CD4-positive, alpha-beta T cell treated with Interleukin-6 for 4 hours (primary cell): ENCODE measurements at places on chromosomes 3 and 15.
A peak's percentile ranks its signal among the peaks of the same experiment; 100 is the strongest.

- no peak for DNase-seq
These were observed 530.0 kb downstream of the MECOM start for GRCh38 chr3:169133178-169134161.

- DNase-seq = no peak
These were observed 59.0 kb upstream of the SPPL2A start for GRCh38 chr15:50824514-50824913.

DNA sequence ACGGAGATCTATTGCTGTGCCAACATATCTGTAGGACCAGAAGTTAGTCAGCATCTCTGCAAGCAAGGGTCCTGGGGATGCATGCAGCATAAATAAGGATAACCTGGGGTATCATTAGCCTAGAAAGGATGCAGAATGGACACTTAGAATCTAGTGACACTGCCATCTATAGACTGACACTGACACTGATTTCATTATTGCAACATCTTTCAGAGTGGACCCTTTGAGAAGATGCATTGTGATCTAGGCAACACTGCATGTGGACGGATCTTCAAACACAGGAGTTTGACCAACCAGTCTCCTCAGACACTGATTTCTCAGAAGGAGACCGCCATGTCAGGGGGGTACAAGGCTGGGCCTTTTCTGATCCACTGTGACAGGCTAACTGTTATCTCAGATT, 52.4 kb downstream of the SCN10A start:
- DNase-seq = no peak

DNA sequence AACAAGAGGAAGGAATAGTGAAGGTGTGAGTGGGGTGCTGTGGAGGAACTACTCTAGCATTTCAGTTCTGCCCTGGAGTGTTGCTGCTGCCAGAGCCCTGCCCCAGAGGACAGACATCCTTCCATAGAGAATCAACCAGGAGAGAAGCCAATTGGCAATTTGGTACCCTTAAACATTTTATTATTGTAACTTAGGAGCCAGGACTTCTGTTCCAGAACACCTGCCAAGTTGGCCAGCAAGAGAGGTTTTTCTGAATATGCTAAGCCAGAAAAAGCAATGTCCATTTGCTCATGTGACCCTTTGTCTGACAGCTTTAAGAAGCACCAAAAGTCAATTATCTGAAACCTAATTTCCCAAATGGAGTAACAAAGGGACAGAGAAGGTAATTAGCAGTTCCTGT, 264.9 kb downstream of the MEX3B start:
- DNase-seq = no peak

GRCh38 chr15:98794211-98794610, 145.9 kb downstream of the IGF1R start:
- DNase-seq = no peak

- peak; percentile 52 for DNase-seq
These were observed 792 bp downstream of the ATP13A3 start for GRCh38 chr3:194485881-194486539.

DNA sequence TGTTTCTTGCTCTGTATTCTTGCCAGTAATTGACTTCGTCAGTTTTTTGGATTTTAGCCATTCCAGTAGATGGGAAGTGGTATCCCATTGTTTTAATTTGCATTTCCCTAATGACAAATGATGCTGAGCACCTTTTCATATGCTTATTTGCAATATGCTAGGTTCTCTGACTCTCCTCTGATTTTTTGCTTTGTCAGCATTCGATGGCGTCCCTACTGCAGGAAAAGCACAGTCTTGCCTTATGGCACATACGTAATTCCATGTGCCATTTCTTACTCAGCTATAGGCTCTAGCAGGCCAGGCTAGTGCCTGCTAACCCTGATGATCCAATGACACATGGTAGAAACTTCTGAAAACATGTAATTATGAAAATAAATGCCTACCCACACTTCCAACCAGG, 239.2 kb upstream of the ATP10A start:
- DNase-seq = no peak

GRCh38 chr3:186841620-186842019, 890 bp upstream of the ADIPOQ start:
- DNase-seq = no peak

DNA sequence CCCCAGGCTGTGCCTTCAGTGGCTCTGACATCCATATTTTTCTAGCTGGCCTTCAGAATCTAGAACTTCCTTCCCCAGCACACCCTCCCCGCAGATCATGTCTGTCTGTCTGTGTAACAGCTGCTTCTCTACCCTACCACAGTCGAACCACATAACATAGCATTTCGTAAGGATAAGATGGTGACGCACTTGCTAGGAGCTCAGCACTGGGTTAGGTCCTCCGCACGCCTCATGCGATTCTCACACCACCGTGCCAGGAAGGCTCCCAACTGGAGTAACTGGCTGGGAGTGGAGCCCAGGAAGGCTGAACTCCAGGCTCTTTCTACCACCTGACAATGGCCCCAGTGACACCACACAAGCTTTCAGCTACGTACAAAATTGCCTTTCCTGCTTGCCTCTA, 168.6 kb downstream of the STT3B start:
- no peak for DNase-seq

- DNase-seq = peak; percentile 18
These were observed 1.1 kb upstream of the LPP start for GRCh38 chr3:188152660-188153436.

DNA sequence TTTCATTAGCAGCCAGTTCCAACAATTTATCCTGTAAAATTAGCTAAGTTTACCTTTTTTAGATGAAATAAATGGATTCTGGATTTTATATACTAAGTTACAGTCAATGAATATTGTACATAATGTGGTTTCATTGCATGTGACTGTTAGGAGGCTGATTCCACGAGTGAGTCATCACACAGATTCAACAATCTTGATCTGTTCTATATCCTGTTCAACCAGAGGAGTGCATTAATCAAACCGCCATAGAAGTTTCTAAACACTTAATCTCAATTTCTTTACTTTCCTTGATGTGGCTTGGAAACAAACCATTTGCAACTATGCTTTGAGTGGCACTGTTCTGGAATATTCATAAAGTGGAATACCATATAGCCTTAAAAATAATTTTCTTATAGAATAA, 15.3 kb downstream of the DNAJC13 start:
- DNase-seq = peak; percentile 30

DNA sequence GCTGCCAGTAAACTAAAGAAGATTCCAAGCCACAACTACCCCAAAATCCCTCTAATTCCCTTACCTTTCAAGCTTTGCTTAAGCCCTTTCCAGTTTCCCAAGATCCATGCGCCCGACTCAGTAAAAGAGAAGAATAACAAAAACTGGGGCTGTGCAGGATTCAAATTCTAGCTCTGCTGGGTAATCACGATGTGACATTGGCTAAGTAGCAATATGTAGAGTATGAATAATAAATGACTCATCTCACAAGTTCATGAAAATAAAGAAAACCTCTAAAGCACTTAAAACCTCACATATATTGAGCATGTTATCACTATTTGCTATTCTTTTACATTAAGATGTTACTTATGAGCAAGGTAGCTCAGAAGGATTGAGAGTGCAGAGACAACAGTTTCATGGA, 522.2 kb upstream of the ZNF717 start:
- DNase-seq = no peak

- DNase-seq = no peak
These were observed 179.1 kb upstream of the LPP start for GRCh38 chr3:187974871-187975271.

GRCh38 chr3:129226374-129226773, 23.0 kb upstream of the COPG1 start:
- peak; percentile 16 for DNase-seq

- no peak for DNase-seq
These were observed 215.9 kb downstream of the MEIS2 start for GRCh38 chr15:36884518-36884875.

DNA sequence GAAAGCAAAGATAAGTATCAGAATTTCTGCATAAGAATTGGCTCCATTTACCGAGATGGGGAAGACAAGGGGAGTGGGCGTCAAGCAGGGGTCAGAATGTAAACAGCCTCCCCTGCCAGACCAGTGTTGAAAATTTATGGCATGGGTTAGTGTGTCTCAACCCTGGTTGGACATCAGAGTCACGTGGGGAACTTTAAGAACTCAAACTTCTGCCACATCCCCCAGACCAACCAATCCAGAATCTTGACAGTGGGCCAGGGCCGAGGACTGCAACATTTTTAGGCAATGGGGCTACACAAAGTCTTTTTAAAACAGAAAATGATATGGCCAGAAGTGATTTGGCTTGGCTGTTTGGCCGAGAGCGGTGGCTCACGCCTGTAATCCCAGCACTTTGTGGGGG, 14.3 kb upstream of the MASP1 start:
- DNase-seq = no peak

DNA sequence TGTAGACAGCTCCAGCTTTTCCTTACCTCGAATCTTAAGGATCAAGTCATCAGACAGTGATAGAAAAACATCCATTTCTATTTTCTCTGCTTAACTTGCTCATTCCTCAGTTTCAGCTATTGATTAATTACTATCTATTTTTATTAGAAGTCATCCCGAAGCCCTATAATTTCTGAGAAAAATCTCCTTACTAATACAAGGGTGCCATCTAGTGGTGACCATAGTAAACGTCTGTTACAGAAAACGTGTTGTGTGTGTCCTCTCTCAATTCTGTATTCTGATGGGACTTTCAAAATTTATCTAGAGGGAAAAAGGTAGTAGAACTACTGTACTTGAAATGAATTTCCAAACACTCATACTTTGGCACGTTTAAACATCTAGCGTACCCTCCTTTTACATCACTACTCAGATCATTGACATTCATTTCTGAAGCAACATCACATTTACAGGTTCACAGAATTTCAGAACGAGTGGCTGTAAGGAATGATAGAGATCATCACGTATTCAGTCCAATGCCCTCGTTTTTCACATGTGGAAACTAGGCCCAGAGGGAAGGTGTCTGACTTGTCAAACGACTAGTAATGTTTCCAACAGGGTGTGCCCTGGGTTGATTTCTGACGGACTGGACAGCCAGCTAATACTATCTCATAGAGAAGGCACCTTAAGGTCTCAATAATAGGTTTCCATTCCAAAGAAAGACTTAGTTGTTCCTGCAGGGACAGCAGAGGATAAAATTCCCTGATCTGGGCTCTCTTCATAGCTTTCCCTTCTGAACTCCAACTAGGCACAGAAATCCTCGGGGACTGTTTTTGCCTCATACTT, 25.6 kb downstream of the HACD2 start:
- DNase-seq = peak; percentile 17

DNA sequence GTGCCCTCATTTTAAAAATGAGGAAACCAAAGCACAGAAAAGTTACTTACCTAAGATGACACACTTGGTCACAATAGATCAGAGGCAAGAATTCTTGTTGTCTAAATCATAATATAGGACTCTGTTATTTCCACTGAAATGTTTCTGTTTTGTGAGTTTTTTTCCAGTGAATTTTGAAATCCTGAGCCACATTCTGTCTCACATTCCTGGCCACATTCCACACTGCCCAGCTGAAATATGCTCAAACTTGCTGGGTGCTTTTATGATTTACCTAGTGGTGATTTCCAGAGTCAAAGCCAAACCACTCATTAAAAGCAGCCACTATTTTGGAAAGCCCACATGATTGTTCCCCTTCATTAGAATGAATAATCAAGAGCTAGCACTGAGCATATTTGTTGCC, 82.3 kb upstream of the NPHP3 start:
- no peak for DNase-seq

GRCh38 chr15:35929740-35930444, 383.9 kb upstream of the DPH6 start:
- DNase-seq = no peak

GRCh38 chr3:111751961-111752360, 107.1 kb upstream of the PHLDB2 start:
- DNase-seq = no peak

DNA sequence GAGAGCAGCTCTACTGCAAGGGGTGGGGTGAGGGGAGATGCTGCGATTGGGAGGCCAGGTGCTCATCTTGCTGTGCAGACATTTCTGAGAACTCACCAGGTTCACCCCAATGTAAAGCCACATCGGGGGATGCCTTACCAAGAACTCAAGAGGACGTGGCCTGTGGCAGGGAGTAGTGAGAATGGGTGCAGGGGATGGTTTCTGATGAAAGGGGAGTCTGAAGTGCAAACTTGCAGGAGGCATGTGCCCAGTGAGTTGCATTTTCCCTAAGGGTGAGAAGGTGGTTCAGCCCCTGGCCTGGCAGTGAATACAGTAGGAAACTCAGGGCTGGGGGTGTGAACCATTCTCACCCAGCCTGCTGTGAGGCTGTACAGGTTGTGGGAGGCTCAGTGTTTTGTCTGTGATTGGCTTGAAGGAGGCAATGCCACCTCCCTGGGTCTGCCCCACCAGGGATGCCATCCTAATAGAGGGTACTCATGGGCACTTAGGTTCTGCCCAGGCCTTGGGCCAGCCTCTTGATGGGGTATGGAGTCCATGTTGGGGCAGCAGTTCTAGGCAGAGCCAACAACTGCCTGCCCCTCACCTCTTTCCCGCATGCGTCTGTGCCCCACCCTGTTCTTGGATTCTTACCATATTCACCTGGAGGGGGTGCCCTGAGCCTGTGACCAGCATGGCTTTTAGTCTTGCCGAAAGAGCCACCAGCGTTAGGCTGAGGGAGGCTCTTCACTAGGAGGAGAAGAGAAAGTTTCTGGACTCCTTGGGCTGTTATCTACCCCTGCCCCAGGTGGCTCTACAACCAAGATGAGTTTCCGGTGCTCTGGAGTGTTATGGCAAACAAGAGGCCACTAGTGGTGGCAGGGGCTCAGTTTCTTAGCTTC, 4.5 kb downstream of the HEMK1 start:
- peak; percentile 48 for DNase-seq

DNA sequence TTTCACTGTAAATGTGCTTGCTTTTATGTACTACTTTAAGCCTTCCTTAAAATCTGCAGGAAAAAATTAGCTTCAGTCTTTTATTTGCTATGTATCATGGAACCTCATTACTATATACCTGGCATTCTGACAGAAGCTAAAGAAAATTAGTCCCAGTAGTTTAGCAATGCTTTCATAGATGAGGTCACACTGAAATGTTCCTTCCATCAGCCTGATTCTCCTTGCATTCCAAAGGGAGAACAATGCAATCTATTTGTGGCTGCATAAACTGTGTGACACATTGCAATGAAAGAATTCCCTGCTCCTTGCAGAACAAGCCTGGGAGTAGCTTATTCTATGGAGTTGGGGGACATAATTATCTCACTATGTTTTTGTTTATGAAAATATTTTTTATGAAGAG, 691.5 kb upstream of the ARPP21 start:
- no peak for DNase-seq

DNA sequence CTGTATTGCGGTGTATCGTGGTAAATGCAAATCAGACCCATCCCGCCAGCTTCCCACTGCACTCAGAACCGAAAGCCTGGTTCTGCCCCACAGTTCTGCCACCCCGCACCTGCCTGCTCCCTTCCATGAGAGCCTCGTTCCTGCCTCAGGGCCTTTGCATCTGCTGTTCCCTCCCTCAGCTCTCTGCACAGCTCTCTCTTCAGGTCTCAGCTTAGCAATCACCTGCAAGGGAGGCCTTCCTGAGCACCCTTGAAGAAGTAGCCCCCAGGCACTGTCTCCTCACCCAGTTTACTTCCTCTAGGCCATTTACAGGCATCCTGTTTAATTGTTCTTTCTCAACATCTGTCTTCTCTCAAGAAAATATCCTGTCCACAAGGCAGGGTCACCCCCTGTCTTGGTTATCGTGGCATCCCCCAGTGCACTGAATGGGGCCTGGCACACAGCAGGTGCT, 13.3 kb upstream of the IQSEC1 start:
- no peak for DNase-seq

- DNase-seq = peak; percentile 78
These were observed 596 bp upstream of the LIMD1 start for GRCh38 chr3:45593708-45594601.
